Spleen (tissue), 13 donors: ENCODE measurements at places on chromosomes 4 and X.

DNA sequence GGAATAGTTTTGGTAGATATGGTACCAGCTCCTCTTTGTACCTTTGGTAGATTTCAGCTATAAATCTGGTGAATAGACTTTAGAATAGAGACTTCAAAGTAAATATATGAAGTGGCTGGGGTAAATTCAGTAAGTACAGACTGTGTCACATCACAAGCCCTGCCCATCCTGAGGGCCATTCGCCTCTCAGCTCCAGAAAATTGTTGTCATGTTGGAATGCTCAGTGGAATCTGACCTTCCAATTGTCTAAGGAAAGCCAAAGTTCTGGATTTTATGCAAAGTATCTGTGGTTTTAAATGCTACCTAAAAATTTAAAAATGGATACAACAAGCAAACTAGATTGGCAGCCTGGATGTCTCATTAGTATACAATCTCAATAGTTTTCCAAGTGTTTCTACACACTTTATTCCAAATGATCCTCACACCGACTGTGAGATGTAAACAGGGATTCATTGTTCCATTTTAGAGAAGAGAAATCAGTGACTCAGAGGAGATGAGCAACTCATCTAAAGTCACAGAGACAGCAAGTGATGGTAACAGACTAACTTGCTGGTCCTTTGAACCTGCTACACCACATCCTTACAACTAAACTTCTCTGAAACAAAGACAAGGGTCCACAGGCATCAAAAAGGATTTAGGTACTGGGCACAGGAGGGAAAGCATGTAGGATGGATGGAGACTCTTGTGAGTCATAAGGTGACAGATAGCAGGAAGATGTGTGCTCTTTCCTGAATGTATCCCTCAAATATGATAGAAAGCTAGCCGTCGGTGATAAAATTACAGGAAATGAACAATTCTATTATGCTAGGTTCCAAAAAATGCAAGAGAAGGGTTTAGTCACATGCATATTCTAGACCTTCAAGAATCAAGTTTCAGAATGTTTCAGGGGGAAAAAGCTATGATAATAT is 127.3 kb downstream of the ATP10D start:
- no peaks in the 10 kb centered on the region for H3K36me3 ChIP-seq
- DNase-seq: no peak
- H3K27ac ChIP-seq: no peak overlapping the region
- no peak overlapping the region for H3K4me3 ChIP-seq
- no peaks in the 10 kb centered on the region for H3K27me3 ChIP-seq
- no peaks in the 10 kb centered on the region for H3K4me1 ChIP-seq

DNA sequence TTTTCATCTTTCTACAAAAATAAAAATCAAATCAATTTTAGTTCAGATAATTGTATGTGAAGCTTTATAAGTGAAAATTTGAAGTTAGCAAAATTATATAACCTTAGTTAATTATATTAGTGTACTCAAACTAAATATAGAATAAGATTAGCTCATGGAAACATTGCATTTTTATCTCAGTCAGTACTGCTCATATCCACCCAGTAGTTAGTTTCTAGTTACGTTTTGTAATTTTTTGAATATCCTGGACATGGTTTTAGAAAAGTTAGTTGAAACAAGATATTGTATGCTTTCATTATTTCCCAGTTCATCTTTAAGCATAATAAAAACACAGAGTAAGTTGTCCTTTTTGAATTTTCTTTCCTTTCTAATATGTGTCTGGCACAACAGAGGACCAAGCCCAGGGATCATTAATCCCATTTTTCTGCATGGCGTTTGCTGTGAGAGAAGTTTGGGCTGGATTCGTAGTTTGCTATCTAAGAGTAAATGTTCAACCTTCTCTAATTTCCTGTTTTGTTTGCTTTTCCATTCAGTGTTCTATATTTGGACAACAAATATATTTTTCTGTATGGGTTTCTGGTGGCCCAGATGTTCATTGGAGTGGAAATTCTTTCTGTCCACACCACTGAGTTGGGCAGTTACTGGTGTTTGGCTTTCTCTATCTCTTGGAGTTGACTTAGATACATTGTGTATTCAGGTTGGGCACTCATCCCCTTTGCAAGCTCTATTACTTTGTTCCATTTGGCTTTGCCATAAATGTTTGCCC is 12.1 kb downstream of the TBL1X start:
- no peak overlapping the region for H3K27ac ChIP-seq
- no peak overlapping the region for H3K4me3 ChIP-seq
- H3K27me3 ChIP-seq: no peaks in the 10 kb centered on the region
- no peak for DNase-seq
- no peaks in the 10 kb centered on the region for H3K4me1 ChIP-seq

GRCh38 chr4:159271856-159272255 is 169.0 kb downstream of the RAPGEF2 start:
- H3K36me3 ChIP-seq: no peaks in the 10 kb centered on the region
- H3K27me3 ChIP-seq: no peaks in the 10 kb centered on the region
- H3K4me3 ChIP-seq: no peak overlapping the region
- peaks cover 57% of the 10 kb centered on the region for H3K4me1 ChIP-seq

DNA sequence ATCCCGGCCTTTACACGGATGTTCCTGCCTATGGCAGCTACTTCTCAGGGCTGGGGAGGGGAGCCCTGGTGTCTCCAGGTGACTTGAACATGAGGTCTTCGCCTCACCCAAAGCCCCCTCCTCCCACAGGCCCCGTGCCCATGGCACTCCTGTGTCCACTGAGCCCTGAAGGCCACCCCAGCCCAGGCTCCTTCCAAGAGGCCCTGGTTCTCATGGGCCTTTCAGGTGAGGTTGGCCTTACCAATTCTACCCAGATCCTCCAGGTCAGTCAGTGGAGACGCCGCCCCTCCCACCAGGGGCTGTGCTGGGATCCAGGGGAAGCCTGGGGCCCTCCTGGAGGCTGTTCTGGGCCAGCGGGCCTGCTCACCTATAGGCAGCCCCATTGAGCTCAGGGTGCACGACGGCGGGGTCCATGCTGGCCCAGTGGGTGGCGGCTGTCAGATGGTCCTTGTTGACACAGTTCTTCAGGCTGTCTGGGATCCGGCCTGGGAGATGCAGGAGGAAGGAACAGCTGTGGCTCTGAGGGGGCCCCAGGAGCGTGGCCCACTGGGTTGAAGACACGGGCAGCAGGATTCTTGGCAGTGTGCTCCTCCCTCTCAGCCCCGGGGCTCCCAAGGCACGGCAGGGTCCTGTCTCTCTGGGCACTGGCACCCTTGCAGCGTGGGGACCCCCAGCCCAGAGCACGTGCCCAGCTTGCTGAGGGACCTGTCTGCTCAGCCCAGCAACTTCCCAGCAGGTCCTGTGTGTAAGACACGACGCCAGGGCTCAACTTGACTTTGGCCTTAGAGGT is 36.2 kb downstream of the CTBP1 start:
- peaks cover 76% of the 10 kb centered on the region for H3K4me1 ChIP-seq
- H3K36me3 ChIP-seq: peaks cover 54% of the 10 kb centered on the region
- peak; percentile 73 for DNase-seq
- H3K27me3 ChIP-seq: no peaks in the 10 kb centered on the region
- H3K4me3 ChIP-seq: no peak overlapping the region

DNA sequence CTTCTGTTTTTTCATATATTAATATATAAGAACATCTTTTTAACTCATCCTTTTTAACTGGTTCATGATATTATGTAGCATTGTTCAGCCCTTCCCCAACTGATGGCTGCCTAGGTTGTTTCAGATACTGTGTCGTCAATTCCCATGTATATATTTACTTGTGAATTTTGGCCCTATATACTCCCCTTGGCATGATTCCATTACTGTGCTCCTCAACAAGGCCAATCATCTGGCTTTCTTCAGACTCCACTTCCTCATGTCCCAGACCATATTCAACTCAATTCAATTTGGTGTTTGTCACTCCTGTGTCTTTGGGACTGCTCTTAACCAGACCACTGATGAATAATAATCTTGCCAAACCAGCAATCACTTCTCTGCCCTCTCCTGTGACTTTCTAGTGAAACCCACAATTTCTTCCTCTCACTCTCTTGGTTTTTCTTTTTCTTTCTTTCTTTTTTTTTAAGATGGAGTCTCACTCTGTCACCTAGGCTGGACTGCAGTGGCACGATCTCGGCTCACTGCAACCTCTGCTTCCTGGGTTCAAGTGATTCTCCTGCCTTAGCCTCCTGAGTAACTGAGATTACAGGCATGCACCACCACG is 2.7 kb upstream of the WDR45 start:
- peaks cover 7% of the 10 kb centered on the region for H3K36me3 ChIP-seq
- H3K4me3 ChIP-seq: no peak overlapping the region
- no peaks in the 10 kb centered on the region for H3K4me1 ChIP-seq
- DNase-seq: no peak
- no peaks in the 10 kb centered on the region for H3K27me3 ChIP-seq

GRCh38 chr4:100075056-100075455 is 115.2 kb downstream of the DDIT4L start:
- DNase-seq: no peak
- H3K36me3 ChIP-seq: no peaks in the 10 kb centered on the region
- H3K4me3 ChIP-seq: no peak overlapping the region
- H3K4me1 ChIP-seq: no peaks in the 10 kb centered on the region

DNA sequence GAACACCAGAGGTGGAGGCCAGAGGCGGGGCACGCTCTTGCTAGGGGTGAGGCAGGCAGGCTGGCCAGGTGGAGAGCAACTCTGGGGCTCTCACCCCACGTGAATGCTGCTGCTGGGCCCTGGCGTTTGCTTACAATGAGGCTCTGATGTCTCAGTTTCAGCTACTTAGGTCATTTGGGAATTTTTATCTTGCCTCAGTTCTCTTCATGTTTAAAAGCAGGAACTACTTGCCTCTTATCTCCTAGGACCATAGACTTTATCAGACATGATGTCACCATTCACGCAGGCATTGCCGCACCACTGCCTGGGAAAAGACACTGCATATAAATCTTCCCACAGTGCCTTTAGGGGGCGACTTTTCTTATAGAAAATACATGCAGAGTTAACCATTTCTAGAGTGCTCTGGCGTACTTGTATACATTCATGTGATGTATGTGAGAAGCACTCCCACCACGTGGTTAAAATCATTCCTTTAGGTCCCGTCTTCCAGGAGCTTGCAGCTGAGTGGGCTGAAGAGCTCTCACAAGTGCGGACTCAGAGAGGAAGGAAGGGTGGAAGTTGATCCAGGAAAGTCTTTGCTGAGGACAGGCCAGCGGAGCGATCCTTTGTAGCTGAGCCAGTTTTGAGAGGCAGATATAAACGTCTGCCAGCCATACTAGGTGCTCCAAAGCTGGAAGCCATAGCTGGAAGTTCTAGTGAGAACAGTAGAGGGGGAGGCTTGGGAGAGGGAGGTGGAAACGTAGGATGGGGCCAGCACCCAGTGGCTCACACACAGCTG is 84.3 kb upstream of the CLDN34 start:
- H3K27me3 ChIP-seq: no peaks in the 10 kb centered on the region
- H3K4me3 ChIP-seq: no peak overlapping the region
- H3K36me3 ChIP-seq: no peaks in the 10 kb centered on the region

DNA sequence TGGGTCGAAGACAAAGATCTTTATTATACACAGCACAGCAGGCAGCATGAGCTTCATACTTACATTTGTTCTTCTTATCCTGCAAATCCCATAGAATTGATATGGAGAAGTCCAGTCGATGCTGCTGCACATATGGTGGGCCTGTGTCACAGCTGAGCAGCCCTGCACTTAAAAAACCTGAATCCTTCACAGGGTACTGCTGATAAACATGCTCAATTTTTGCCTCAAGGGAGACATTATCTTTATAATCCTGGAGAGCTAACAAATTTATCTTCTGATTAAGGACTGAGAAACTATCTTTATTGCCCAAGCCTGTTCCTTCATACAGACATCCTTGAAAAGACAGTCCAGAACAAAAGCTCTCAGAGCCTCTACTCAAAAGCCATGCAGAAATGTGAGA is 434.4 kb upstream of the FAM47C start:
- no peaks in the 10 kb centered on the region for H3K27me3 ChIP-seq
- no peaks in the 10 kb centered on the region for H3K36me3 ChIP-seq
- H3K4me1 ChIP-seq: no peaks in the 10 kb centered on the region
- no peak overlapping the region for H3K4me3 ChIP-seq

GRCh38 chr4:7183161-7183560 is 9.2 kb upstream of the SORCS2 start:
- DNase-seq: no peak
- H3K36me3 ChIP-seq: no peaks in the 10 kb centered on the region
- no peaks in the 10 kb centered on the region for H3K4me1 ChIP-seq
- H3K27me3 ChIP-seq: peaks cover 11% of the 10 kb centered on the region

- no peak for DNase-seq
- no peak overlapping the region for H3K4me3 ChIP-seq
- no peaks in the 10 kb centered on the region for H3K27me3 ChIP-seq
- H3K27ac ChIP-seq: no peak overlapping the region
- H3K36me3 ChIP-seq: no peaks in the 10 kb centered on the region
Observed at GRCh38 chr4:81623434-81623833, 151.7 kb upstream of the RASGEF1B start.

- H3K4me3 ChIP-seq: no peak overlapping the region
- no peak overlapping the region for H3K27ac ChIP-seq
- H3K27me3 ChIP-seq: no peaks in the 10 kb centered on the region
Observed at GRCh38 chr4:136319789-136320464, 1212.4 kb downstream of the PCDH18 start.

DNA sequence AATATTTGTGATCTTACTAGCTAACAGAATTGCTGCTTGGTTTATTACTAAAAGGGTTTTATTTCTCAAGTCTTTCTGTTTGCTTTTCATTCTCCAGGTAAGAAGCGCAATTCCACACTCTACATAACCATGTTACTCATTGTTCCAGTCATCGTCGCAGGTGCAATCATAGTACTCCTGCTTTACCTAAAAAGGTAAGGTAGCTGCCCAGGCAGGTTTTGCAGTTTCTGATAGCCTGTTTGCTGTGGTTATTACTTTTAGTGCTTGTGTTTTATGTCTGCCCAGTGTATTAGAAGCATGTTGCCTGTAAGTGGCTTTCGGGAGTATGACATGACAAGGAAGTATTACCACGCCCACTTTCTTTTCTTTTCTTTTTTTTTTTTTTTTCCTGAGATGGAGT is 46.4 kb downstream of the IL13RA1 start:
- H3K4me1 ChIP-seq: no peaks in the 10 kb centered on the region
- no peak overlapping the region for H3K4me3 ChIP-seq
- no peaks in the 10 kb centered on the region for H3K36me3 ChIP-seq

- no peak overlapping the region for H3K4me3 ChIP-seq
- no peaks in the 10 kb centered on the region for H3K4me1 ChIP-seq
- no peaks in the 10 kb centered on the region for H3K27me3 ChIP-seq
Observed at GRCh38 chrX:106649523-106650428, 38.0 kb downstream of the RADX start.

- H3K4me1 ChIP-seq: no peaks in the 10 kb centered on the region
- H3K36me3 ChIP-seq: no peaks in the 10 kb centered on the region
- DNase-seq: no peak
- no peak overlapping the region for H3K27ac ChIP-seq
- no peak overlapping the region for H3K4me3 ChIP-seq
Observed at GRCh38 chrX:98548519-98548918, 1664.8 kb downstream of the RPA4 start.

- DNase-seq: no peak
- no peaks in the 10 kb centered on the region for H3K36me3 ChIP-seq
- H3K27ac ChIP-seq: no peak overlapping the region
- no peak overlapping the region for H3K4me3 ChIP-seq
- peaks cover 22% of the 10 kb centered on the region for H3K4me1 ChIP-seq
Observed at GRCh38 chrX:65528705-65529340, 5.8 kb downstream of the LAS1L start.

GRCh38 chrX:71664889-71665491 is 2.4 kb upstream of the LOC101059915 start:
- no peaks in the 10 kb centered on the region for H3K27me3 ChIP-seq
- H3K27ac ChIP-seq: no peak overlapping the region
- H3K4me3 ChIP-seq: no peak overlapping the region
- no peaks in the 10 kb centered on the region for H3K36me3 ChIP-seq
